WTC11 (cell line): ENCODE measurements at places on chromosomes 5 and 9. TPM values are rescaled to one million over a fixed set of nuclear protein-coding genes. Genes with fewer than 3 reads are reported as not detected.

Gene CEP72
- total RNA-seq: 26.6 to 29.9 TPM (median 29.2 TPM) in 3 replicates

Gene ADRA1B
- 0.11 to 0.16 TPM in 2 of 3 replicates, not detected in the other for total RNA-seq

Gene CD180
- not detected in 3 replicates for total RNA-seq

Gene SLC34A1
- total RNA-seq: not detected in 3 replicates

Gene NR2F1
- 0.18 to 0.34 TPM (median 0.31 TPM) in 3 replicates for total RNA-seq

Gene NTRK2
- total RNA-seq: 0.02 to 0.05 TPM (median 0.05 TPM) in 3 replicates

Gene FCN1
- total RNA-seq: 0.09 TPM in 1 of 3 replicates, not detected in the others

Gene PRR16
- 0.23 to 0.53 TPM (median 0.42 TPM) in 3 replicates for total RNA-seq
